ENCODE measurements at places on chromosomes 6 and 20. TPM values are rescaled to one million over a fixed set of nuclear protein-coding genes. Genes with fewer than 3 reads are reported as not detected.
A peak's percentile ranks its signal among the peaks of the same experiment; 100 is the strongest.

Gene BPI
- 0.44 TPM for polyA plus RNA-seq

Gene MAS1
- 0.03 TPM for polyA plus RNA-seq

Gene HSPA1B
- polyA plus RNA-seq, result 164 TPM

DNA sequence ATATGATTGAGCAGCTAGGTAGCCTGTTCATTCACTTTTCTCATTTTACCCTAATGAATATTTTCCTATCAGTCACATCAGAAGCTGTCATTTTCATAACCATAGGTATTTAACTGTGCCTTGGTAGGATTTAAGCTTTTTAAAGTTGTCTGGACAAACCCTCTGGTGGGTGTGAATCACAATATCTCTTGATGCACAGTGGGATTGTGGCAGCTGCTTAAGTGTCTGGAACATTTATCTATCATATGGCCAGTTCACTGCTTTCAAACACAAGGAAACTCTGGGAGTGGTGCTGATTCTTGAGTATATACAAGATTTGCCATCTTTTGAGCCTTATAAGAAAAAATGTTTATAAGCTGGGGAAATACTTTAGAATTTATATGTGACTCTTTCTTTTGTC, 87.0 kb upstream of the SUPT3H start:
- DNase-seq, result no peak

DNA sequence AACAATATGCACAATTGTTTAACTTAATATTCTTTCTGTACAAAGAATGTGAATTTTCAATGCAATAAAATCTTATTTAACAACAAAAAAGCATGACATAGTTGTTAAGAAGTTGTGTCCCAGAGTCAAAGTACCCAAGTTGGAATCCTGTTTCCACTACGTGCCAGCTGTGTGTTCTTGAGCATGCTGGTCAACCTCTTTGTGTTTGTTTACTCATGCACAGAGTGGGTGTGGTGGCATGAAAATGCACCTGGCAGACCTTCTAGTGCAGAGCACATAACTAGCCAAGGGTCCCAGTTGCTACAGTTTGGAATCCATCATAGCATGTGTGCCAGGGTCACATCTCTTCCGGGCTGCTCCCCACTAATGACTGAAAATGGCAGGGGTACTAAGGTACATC, 24.7 kb upstream of the MOCS1 start:
- no peak for DNase-seq

DNA sequence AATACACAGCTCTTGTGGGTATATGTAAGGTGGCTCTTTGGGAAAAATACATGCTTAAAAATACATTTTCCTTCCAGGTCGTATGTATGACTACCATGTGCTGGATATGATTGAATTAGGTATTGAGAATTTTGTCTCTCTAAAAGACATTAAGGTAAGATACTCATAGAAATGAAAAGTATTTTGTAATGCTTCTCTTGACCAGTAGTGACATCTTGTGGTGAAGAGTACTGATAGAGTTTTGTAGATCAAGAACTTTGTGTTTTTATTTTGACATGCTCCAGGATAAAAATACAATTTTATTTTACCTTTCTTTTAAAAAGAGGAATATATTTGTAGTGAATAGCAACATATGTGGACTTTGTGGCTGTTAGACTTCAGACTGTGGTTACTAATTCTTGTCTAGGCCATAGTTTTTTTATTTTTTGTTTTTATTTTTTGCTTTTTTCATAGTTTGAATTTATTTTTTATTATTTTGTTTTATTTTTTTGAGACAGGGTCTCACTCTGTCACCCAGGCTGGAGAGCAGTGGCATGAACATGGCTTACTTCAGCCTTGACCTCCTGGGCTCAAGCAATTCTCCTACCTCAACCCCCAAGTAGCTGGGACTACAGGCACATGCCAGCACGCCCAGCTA, 17.9 kb downstream of the RPF2 start:
- DNase-seq, result no peak

- DNase-seq, result no peak
Measured at GRCh38 chr6:13094781-13095425, 233.4 kb downstream of the TBC1D7 start.

DNA sequence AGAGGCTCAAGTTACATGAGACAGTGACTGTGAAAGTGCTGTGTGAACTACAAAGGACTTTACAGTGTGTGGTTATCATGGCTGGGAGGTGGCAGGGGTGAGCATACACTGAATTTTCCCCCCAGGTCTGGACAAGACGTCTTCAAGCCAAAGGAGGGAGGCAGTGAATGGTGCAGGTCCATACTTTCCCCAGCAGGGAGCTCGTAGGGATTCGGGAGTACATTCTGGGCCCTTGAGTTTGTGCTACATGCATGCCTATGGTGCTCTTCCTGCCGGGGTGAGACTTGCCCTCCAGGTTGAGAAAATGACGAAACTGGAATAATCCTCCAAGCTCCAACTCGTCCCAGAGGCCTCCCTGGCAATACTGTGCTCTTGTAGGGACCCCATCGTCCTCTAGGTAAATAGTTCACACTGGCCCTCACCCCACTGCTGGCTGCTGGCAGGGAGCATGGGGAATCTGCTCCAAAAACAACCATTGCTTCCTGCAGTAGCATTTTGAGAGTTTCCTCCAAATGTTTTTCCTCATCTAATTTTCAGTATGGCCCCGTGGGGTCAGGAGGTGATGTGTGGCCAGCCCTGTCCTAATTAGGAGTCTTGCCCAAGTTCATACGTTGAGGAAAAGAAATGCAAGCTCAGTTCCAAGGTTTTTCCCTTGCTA, 57.6 kb downstream of the ZNF831 start:
- peak; percentile 14 for DNase-seq

GRCh38 chr6:28683945-28684538, 158.4 kb downstream of the GPX5 start:
- no peak for DNase-seq

DNA sequence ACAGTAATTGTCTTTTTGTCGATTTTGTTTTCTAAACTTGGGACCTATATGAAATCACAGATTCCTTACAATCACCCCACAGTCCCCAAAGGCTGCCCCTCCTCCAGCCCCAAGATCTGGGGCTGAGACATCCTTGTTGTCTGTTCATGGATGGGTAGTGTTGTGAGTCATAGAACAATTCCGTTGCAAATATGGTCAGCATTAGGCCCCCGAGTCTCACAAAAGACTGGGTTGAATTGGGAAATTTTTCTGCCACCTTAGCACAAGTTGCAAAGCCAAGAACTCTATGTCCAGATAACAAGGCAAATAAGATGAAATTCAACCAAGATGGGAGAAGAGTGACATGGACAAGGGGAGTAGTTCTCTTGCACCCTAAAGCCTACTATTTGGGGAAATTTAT, 10.5 kb upstream of the TAB2 start:
- DNase-seq, result no peak

DNA sequence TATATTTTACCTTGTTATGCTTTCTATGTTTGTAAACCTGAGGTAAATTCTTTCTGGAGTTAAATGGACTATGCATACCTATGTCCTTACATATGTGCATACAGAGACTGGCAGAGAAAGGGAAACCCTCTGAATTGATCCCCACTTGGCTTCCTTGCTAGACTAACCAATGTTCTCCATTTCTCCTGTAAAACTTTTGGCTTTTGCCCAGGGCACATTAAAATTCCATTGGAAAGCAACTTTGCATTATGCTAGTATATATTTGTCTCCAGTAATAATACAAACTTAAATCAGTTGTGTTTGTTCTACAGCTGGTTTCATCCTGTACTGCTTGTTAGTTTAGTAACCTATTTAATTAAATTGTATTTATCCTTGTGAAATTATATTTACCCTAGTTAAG, 646.0 kb upstream of the MARCKS start:
- no peak for DNase-seq

DNA sequence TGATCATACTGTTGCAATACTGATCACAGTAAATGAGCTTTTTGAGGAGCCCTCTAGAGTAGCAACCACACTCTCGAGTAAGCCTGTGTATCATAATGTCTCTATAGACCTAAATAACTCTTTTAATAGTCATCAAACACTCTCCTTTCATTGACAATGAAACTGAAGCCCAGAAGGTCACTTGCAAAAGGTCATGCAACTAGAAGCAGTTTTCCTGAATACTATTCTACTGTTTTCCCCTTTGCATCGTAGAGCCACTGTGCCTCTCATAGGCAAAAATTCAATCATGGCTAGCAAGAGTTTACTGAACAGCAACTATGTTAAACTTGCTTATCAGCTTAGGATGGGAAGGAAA, 105.3 kb downstream of the HIVEP2 start:
- no peak for DNase-seq

Measured in right renal cortex interstitium (tissue), 3 donors.